ENCODE measurements at places on chromosomes 5 and 9.
A peak's percentile ranks its signal among the peaks of the same experiment; 100 is the strongest.

DNA sequence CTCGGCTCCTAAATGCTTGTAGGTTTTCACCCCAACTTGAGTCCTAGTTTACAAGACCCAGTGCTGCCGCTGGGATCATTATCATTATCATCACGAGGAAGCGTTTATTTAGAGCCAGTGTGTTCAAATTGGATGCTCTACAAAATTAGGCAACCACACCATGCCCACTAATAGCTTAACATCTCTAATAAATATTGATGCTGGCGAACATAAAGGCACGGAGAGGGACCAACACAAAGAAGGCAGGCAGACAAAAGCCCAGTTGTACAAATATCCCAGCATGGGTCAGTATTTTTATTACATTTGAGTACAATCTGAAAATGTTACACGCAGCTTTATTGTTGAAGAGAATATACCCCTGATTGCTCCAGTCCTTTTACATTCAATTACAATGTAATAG lies 4.7 kb downstream of the CFAP77 start:
- no peak for DNase-seq

GRCh38 chr5:15692706-15693381 lies 192.9 kb downstream of the FBXL7 start:
- no peak for DNase-seq

DNA sequence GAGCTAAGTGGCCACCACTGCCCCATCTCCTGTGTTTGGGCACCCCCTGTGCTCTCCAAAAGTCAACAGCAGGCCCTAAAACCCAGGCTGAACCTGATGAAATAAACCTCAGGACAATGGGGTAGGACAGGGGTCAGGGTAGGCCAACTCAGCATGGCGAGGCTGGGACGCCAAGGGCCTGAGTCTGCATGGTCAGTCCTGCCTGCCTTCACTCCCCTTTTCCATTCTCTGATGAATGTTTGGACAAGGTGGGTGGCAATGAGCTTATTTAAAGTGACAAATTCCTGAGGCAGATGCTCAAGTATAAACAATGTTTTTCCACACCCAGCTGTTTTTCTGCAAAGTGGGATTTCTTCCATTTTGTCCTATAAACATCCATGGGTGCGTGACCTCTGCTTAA lies 47.2 kb upstream of the CXCL14 start:
- DNase-seq = no peak

GRCh38 chr5:91595424-91595823 lies 212.3 kb upstream of the ARRDC3 start:
- no peak for DNase-seq

DNA sequence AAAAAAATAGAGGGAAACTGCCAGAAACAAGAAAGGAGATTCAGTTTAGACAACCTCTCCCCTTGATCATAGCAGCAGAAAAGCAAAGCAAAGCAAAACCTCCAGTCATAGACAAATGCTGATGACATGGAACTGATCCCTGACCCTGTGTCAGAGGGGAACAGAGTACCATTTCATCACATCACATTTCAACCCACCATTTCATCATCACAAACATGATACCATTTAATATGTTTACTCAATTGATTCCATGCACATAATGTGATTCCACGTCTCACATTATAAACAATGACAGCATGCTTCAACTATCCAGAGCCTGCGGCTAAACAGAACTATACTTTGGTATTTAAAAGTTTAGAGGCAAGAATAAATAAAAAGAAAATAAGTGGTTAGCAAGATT lies 28.7 kb upstream of the ACOT12 start:
- DNase-seq = no peak

GRCh38 chr5:137630972-137631370 lies 104.9 kb downstream of the KLHL3 start:
- no peak for DNase-seq

- DNase-seq = peak; percentile 48
Observed at GRCh38 chr9:97900738-97901565, 21.3 kb downstream of the TRMO start.

- no peak for DNase-seq
Observed at GRCh38 chr5:119171686-119172085, 100.8 kb downstream of the DMXL1 start.

- DNase-seq = peak; percentile 57
Observed at GRCh38 chr5:73447530-73448462, 781 bp downstream of the FOXD1 start.

GRCh38 chr9:110198357-110198756 lies 9.6 kb downstream of the C9orf152 start:
- DNase-seq = no peak

- no peak for DNase-seq
Observed at GRCh38 chr9:7451062-7451461, 348.5 kb downstream of the DMAC1 start.

DNA sequence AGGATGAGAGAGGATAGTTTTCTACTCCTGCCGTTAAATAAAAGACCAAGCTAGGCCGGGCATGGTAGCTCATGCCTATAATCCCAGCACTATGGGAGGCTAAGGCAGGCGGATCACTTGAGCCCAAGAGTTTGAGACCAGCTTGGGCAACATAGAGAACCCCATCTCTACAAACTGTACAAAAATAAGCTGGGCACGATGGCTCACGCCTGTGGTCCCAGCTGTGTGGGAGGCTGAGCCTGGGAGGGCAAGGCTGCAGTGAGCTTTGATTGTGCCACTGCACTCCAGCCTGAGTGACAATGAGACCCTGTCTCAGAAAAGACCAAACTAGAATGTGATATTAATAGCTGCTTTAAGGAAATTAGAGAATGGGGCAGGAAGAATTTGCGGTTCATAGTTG lies 158.4 kb downstream of the NIPBL start:
- DNase-seq = no peak

DNA sequence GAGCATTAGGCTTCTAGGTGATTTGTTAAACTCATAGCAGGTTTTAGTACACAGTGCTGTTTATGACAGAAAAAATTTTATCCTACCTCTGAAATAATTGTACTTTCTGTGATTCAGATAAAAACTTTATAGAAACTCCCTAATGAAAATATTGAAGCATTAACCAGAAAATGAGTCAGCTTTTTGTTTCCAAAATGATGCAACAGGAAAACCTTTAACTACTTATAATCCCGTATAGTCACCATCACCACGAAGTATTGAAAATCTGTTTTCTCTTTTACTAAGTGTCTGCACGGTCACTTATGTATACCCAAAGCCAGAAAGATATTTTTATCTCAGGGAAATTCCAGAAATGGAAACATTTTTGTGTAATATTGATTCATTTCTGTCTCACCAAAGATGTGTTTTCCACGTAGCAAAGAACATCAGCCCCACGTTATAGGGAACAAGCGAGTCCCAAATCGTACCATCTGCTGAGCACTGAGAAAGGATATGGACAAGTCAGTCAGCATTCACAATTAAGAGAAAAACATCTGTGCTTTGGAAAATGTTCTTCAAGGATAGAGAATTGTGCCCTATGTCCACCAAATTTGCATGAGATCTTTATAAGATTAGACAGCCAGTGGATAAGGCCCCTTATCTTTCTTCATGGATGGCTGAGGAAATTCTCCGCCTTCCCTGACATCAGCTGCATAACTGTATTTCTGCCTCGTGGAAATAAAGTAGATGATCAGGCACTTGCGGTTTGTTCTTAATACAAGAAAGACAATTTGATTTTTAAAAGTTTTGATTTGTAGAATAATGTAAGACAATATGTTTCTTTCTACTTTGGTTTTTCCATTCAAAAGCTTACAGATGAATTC lies 41.9 kb downstream of the TNFAIP8 start:
- DNase-seq = no peak

- no peak for DNase-seq
Observed at GRCh38 chr5:90184764-90185163, 224.8 kb downstream of the CETN3 start.

- DNase-seq = no peak
Observed at GRCh38 chr9:4397917-4398316, 92.4 kb upstream of the SLC1A1 start.
